Left cardiac atrium (tissue), 4 donors: ENCODE measurements at places on chromosomes 1 and 21. TPM values are rescaled to one million over a fixed set of nuclear protein-coding genes. Genes with fewer than 3 reads are reported as not detected.

GRCh38 chr1:242019018-242019417 lies 20.1 kb upstream of the MAP1LC3C start:
- DNase-seq = no peak

- no peak for DNase-seq
Measured at GRCh38 chr1:21258331-21259134, 31.7 kb downstream of the ECE1 start.

- DNase-seq = no peak
Measured at GRCh38 chr1:64163970-64164369, 39.5 kb upstream of the UBE2U start.

- no peak for DNase-seq
Measured at GRCh38 chr1:104136621-104137020, 386.9 kb downstream of the AMY1C start.

GRCh38 chr1:168134642-168135041 lies 2.1 kb downstream of the GPR161 start:
- no peak for DNase-seq

- DNase-seq = no peak
Measured at GRCh38 chr21:46639489-46640386, 4.3 kb downstream of the PRMT2 start.

- DNase-seq = peak; percentile 67
Measured at GRCh38 chr1:67441183-67441582, 11.0 kb upstream of the SERBP1 start.

DNA sequence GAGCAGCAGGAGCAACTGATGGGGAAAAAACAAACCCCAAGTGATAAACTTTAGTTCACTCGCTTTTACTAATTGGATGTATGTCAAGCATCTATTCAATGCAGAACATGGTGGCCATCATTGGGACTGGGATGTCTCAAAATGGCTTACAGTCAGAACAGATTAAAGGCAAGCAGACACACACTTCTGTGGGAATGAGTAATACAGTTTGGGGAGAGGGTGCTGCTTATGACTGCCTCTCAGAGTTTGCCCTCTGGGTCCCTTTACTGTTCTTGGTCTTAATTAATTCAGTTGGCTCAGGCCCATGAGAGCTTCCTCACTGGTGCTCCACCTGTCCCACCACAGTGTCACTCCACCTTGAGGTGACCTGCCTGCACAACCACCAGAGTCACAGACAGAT lies 119.5 kb downstream of the TBX19 start:
- no peak for DNase-seq

GRCh38 chr21:31448496-31448895 lies 104.4 kb upstream of the TIAM1 start:
- no peak for DNase-seq

GRCh38 chr1:231844986-231845502 lies 218.5 kb downstream of the DISC1 start:
- no peak for DNase-seq

- no peak for DNase-seq
Measured at GRCh38 chr1:169894424-169895145, 889 bp upstream of the SCYL3 start.

DNA sequence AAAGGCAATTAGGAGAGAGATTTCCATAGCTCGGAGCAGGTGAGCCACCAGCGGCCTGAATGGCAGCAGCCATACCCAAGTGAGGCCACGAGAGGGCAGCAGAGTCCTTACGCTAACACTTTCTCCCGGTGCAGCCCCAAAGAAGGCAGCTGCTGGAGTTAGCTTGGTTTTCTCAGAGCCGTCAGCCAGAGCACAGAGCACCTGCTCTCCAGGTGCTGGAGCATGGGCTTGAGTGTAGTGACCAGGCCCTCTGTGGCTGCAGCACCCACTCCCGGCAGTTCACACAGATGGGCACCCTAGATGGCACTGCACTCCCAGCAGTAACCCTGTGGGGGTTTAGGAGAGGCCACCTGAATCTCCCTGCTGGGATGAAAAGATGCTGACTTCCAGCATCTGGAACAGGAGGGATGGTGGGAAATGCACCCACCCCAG lies 45.8 kb downstream of the TMCC2 start:
- peak; percentile 85 for DNase-seq

DNA sequence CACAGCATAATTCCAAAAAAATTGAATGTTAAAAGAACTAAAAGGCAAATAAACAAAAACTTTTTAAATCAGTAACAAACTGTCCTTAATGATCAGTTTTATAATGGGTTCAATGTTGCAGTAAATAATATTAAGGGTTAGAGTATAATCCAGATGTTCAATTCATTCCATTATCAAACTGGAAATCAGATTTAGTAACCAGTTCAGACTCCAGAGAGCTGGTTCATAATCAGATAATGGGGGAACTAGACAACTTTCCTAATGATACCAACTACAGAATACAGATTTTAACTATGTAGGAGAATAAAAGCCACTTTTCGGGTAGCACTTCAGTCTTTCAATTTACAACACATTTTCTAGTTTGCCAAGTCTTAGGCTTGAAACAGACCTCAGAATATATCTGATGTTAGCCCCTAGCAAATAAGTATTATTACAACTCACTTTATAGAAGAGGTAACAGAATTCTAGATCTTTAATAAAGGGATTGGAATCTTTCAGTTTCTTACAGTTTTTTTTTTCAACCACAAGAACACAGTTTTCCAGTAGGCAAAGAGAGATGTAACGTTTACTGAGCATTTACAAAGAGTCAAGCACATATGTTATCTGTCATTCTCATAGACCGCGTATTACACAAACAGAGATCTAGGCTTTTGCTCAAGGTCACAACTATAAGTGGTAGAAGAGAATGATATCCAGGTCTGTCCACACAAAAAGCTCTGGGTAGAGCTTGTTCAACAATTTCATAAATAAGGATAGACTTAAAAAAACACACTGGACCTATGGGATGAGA lies 1.9 kb upstream of the DCAF6 start:
- no peak for DNase-seq

DNA sequence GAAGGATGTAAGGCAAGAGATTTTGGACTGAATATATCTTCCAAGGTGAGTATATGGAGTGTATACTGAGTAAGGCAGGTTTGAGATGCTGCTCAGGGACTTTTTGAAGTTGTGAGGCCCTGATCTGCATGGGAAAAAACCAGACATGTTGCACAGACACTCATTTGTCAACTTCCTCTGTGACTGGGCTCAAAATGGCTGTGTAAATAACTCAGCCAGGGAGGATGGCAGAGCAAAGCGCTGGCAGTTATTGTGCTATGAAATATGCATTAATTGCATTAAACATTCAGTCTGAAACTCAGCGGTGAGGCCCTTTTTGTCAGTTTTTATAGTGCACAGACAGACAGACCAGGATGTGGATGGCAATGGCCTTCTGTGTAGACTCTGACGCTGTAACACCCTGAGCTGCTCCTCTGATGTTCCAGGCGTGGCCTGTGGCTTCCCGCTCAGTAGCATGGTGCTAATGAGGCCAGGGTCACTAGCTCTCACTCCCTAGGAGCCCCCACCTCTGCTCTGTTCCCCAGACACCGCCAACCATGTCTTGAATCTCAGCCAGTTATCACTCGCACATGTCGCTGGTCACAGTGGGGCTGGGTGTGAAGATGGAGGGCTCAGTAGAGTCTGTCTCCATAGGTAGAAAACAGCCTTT lies 307.0 kb upstream of the PROX1 start:
- no peak for DNase-seq

DNA sequence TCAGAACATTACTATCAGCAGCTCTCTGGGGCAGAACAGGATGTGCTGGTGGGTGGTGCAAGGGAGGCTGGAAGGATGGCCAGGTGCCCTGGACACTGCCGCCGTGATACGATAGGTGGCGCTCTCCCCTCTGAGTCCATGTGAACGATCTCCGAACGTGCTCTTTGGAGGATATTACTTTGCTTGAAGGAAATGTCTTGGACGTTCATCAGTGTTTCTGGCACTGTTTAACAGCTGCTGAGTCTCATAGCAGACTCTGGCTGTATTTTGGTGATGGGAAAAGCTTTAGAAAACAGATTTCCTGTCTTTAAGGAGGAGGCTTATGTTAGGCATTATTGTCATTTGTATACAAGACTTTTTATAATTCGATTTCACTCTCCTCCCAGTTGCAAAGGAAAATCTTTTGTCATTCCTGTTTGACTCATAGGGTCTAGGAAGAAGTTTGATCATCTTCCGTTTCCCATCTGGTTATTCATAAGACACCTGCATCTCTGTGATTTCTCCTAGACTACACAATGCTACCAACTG lies 386.2 kb upstream of the ADGRL2 start:
- DNase-seq = peak; percentile 71

Gene ARHGAP29
- 29.4 TPM for total RNA-seq

Gene MTARC2
- 32.7 TPM for total RNA-seq

Gene OR2L2
- 0.05 TPM for total RNA-seq

Gene PTAFR
- total RNA-seq = 5.2 TPM

Gene SLC22A15
- 7.8 TPM for total RNA-seq

Gene ATF3
- total RNA-seq = 30.7 TPM
